ENCODE measurements at places on chromosomes 16 and 17. TPM values are rescaled to one million over a fixed set of nuclear protein-coding genes. Genes with fewer than 3 reads are reported as not detected.
A peak's percentile ranks its signal among the peaks of the same experiment; 100 is the strongest.

DNA sequence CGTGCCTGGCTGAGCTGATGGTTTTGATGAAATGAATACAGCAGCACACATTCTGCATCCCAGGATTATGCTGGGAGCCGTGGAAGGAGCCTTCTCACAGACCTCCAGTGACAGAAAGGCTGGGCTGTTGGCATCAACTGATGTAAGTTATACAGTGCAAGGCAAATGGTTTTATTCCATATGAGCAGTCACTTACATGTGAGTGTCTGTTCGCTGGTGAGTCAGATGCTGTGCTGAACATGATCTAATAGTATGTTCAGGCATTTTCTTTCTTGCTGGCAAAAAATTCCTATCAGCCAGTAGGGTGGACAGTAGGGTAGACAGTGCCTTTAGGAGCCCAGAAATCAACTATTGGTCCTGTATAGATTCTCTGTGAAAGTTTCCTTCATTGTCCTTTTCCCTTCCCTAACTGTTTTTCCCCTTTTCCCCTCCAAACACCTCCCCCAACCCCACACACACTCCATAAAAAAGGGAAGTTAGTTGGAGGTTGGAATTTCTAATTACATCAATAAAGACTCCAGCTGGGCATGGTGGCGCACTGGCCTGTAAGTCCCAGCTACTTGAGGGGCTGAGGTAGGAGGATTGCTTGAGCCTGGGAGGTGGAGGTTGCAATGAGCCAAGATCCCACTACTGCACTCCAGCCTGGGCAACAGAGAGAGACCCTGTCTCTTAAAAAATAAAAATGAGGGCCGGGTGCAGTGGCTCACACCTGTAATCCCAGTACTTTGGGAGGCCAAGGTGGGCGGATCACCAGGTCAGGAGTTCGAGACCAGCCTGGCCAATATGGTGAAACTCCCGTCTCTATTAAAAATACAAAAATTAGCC lies 36.2 kb downstream of the LDHD start:
- no peak for DNase-seq

GRCh38 chr17:49985310-49985990 lies 9.6 kb downstream of the DLX3 start:
- no peak for DNase-seq

GRCh38 chr17:35449371-35449931 lies 885 bp upstream of the SLFN13 start:
- DNase-seq = no peak

GRCh38 chr16:30941600-30942425 lies 7.1 kb upstream of the ORAI3 start:
- peak; percentile 54 for DNase-seq

- no peak for DNase-seq
These were observed 180.7 kb upstream of the ZFHX3 start for GRCh38 chr16:73228649-73229048.

DNA sequence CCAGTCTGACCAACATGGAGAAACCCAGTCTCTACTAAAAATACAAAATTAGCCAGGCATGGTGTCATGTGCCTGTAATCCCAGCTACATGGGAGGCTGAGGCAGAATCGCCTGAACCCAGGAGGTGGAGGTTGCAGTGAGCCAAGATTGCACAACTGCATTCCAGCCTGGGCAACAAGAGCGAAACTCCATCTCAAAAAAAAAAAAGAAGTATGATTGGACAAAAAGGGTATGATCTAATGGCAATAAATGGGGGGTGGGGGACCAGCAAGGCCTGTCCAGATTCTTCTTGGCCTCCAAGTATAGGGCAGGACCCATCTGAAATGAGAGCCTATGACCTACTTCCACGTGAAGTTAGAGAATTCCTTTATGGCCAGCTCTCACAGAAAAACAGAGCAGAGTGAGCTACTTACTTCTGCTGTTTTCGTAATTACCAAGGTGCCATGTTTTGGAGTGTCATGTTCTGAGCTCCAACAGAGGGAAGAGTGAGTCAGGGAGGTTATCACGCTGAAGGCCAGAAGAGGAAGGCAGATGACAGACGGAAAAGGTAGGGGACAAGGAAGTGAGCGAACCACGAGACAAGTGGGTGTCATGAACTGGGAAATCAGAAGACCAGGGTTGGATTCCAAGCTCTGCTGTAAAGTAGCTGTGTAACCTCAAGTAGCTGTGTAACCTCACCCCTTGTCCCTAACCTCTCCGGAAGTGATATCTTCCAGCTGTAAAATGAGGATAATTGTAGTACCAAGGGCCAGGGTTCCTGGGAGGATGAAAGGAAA lies 3.6 kb upstream of the ZMYND15 start:
- no peak for DNase-seq

DNA sequence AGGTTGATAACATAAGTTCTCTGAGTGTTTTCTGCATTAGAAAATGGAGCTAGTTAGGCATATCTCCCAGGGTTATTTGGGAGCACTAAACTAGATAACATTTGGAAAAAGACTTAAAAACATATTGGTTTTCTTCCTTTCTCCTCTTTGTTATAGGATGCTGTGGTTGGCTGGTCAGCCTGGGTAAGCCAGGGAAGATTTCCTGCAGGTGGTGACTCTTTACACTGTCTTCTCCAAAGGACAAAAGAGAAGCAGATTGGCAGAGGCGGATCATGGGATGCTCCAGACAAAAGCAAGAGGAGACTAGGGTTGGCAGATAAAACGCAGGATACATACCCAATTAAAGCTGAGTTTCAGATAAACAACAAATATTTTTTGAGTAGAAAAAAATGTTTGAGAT lies 6.2 kb upstream of the CRYBA1 start:
- DNase-seq = no peak

DNA sequence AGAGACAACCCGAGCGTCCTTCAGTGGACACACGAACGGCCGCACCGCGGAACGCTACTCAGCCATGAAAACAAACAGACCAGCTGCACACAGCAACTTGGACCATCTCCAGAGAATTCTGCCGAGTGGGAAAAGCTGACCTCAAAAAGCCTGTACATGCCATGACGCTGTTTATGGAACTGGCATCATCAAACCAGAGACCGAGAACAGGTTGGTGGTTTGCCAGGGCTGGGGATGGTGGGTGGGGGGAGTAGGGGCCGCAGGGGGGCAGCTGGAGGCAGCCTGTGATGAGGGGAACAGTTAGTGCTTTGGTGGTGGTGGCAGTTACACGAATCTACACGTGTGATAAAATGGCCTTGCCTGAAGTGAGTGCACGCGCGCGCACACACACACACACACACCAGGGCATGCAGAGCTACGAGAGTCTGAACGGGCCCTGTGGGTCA lies 169.8 kb downstream of the LAT start:
- DNase-seq = no peak

GRCh38 chr17:73802314-73802713 lies 158.1 kb upstream of the SDK2 start:
- DNase-seq = no peak

DNA sequence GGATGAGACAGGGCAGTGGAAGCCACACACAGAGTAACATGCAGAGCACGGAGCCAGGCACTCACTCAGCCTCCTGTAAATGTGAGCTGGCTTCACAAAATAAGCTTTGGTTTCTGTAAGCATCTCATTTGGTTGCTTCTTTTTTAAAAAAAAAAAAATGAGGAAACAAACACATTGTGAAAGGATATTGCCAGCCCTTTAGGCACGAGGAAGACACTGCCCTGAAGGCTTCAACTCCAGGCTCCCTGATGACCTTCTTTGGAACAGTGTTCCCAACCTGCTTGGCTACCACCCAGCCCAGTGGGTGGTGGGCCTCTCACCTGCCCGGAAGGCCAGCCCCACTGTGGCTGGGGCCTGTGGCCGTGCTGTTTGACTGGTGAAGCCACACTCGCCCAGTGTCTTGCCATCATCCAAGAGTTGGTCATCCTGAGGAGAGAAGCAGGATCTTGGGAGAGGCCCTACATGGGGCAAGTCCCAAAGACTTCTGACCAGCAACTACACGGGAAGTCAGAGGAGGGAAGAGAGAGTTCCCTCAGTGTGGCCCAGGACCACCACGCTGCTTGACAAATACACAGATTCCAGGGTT lies 1.9 kb downstream of the ELOB start:
- DNase-seq = no peak

The DNAH9 gene
- total RNA-seq = not detected

The CCDC200 gene
- not detected for total RNA-seq

The HCRT gene
- not detected for total RNA-seq

The IRF8 gene
- 745 TPM for total RNA-seq

The OR1F1 gene
- total RNA-seq = not detected

The ICAM2 gene
- 67.0 TPM for total RNA-seq

The CPNE2 gene
- 2.9 TPM for total RNA-seq
